ENCODE measurements at places on chromosomes 6 and 20.
A peak's percentile ranks its signal among the peaks of the same experiment; 100 is the strongest.

DNA sequence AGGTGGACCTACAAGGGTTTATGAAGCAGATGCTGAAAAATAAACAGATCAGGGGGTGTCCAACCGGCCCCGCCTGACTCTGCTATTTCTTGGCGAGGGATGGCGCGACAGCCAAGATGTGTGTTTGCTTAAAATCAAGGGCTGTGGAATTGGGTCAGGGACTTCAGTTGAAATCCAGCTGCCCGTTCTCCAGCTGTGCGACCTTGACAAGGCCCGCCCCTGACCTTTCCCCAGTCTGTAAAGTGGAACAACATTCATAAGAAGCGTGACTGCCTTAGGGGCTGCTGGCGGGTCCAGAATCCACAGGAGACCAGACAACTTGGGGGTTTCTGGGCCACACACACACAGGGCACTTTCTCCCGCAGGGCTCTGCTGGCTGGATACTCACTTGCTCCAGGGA lies 517.5 kb downstream of the PREX1 start:
- no peak for DNase-seq

- DNase-seq = no peak
These were observed 713.1 kb downstream of the HDGFL1 start for GRCh38 chr6:23282252-23283021.

DNA sequence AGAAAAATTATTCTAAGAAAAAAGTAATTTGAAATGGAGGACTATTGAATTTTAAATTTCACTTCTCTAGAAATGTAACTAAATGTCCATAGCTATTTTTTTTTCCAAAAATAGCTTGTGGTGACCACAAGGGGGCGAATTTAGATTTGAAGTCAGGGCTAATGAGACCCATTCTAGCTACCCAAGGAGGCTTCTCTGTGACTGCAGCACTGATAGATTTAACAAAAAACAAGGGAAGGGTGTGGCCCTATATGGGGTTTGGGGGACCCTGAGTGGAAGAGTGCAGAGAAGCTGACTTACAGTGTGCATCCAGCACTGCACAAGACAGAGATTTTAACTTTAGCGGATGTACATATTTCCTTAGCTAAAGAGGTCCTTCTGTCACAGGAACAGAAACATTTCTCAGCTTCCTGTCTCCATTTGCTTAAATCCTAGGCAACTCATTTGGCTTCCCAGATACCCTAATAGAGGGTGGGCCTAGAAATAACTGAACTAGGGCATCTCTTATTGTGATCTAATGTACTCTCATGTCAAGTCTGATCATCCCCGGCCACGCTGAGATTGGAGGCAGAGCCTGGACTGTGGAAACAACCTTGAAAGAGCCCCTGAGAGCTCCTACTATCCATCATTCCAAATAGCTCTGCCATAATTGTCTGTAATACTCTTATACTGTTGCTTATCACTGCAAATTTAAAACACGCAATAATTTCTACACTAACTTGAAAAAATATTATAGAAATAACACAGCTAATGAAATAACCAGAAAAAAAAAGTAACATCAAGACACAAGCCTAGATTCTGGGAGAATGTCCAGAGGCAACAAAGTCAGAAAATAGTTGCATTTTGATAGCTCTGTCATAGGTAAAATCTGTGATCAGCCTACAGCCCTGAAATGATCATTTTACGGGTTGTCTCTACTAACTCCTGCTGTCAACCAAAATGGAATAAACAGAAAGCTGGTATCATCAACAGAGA lies 93.6 kb downstream of the SNAP91 start:
- no peak for DNase-seq

DNA sequence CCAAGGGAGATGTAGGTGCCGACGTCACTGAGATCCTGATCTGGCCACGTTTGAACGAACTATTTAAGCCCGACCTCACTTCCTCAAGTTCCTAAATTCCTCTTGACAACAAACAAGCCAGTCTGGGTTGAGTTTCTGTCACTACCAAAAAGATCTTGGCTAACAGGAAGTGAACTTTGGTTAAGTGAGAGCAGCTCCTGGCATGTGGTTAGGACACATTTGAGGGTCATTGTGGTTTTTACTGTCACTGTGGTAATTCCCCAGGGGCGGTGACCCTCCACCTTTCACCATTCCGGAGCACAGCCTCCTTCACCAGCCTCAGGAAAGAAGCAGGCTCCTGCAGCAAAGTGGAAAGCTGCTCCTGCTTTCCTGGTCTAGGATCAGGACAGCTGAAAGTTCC lies 43.1 kb upstream of the ZNF831 start:
- DNase-seq = peak; percentile 14

DNA sequence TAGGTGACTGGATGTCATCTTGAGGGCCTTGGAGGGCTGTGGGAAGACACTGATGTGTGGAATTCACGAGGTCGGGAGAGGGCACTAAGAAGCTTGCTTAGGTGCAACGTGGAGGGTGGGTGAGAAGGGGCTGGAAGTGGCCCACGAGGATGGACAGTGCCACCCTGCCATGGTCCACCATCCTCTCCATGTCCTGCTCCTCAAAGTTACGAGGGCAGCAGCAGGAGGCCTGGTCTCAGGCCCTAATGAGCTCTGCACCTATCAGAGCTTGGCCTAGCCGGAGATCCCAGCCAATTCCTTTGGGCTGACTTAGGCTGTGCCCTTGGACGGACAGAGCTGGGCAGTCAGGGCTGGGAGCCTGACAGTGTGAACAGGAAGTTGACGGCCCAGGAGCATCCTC lies 27.8 kb upstream of the SCRT2 start:
- no peak for DNase-seq
